ENCODE measurements at places on chromosomes 12 and 14.
A peak's percentile ranks its signal among the peaks of the same experiment; 100 is the strongest.

DNA sequence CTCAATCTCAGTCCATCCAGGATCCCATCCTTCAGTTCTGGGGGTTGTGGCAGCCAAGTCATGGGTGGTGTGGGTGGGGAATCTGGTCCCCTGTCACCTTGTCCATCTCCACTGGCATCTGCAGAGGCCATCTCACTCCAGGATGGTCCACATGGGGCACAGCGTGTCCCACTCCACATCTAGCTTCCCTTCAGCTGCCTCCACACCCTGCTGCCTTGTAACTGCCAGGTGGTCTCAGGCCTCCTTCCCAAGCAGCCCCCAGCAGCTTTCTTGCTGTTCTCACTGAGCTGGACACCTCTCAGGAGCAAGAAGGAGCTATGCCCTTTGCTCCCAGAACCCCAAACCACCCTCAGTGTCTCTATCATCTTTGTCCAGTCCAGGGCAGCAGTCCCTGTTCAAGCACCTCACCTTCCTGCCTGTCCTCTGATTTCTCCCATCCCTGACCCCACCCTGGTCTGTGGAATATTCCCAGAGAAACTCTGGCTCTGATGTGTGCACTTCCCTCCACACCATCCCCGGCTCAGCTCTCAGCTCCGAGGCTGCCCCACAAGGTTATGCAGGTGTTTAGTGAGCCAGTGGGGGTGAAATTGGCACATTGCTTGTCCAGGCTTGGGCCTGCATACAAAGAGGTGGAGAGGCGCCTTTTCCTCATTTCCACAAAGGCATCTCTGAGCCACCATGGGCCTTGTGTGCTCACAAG is 13.7 kb upstream of the DYNC1H1 start:
- no peak for DNase-seq

DNA sequence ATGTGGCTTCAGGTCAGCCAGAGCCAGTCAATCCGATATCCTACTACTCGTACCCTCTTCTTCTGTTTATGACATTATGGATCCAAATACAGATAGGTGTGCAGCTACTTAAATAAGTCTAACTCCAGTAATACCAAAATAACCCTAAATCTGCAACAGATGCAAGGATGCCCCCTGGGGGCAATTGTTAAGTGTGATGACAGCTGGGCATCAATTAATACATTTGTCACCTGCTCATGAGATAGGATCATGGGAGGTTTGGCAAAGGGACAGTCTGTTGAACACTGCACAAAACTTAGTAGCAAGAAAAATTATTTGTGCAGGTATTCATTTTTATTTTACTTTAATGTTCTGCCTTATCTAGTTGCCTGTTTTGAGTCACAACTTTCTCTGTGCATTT is 83.2 kb downstream of the SLC38A6 start:
- no peak for DNase-seq

DNA sequence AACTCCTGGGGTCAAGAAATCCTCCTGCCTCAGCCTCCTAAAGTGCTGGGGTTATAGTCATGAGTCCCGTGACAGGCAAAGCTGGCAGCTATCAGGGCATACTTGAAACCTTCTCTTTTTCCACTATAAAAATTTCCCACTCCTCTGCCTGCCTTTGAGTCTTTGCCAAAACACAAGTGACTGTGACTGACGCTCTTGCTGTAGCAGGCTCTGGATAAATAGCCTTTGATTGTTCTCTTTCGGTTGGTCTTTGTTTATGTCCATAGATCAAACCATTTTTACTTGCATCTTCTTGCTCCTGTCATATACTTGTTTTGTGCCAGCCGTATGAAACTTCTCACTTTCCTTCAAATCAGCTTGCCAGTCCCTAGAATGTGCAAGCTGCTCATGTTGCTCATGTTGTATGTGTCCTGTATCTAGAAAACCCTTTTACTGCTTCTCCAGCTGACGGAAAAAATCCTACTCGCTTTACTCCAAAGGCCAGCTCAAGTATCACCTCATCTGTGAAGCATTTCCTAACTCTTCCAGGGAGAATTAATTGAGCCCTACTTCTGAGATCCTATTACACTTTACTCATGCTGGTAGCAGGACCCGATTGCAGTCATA is 73.1 kb downstream of the RESF1 start:
- DNase-seq: no peak

- DNase-seq: no peak
Measured at GRCh38 chr14:65745396-65746190, 333.1 kb downstream of the FUT8 start.

DNA sequence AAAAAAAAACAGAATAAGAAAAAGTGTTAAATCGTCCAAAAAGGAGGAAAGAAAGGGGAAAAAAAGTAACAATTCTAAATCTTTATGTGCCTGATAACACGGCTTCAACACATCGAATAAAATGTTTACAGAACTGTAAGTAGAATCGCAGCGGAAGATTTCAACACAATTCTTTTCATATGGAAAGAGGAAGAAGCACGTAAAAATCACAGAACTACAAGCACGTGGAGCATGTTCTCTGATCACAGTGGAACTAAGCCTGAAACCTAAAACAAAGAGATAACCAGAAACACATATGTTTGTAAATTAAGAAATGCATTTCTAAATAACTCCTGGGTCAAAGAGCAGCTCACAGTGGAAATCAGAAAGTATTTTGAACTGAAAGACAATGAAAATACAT is 8.7 kb downstream of the CLEC7A start:
- no peak for DNase-seq

GRCh38 chr14:77046721-77047120 is 18.2 kb upstream of the IRF2BPL start:
- no peak for DNase-seq

GRCh38 chr14:73325630-73326299 is 88.5 kb downstream of the PAPLN start:
- DNase-seq: no peak

DNA sequence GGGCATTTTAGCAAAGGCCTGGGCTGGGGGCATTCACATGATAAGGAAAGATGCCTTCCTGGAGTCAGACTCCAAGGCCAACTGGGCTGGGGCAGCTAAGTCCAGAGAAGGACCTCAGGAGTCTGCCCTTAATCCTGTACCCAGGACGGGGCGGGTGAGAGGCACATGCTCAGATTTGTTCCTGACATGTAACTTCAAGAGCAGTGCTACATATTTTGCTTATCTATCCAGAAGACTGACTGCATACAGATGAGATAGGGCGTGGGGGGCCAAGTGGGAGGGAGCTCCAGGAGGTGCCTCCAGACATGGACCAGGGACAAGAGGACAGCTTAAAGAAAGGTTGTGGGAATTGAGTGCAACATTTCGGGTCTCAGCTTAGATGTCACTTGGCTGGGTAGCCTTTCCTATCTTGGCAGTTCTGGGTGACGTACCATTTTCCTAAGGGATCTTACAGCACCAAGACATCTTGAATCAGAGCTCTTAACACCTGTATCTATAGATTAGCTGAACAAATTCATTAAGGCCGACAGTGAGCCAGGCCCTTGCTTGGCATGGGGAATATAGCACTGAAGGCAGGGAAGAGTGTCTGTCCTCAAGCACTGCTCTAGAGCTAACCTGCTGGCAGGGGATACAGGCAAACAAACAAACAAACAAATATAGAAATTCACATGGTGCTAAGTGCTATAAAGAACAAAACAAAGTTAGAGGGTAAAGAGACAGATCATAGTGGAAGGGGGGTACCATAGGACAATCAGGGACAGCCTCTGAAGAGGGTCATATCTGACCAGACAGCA is 61.2 kb downstream of the PTPN21 start:
- no peak for DNase-seq

GRCh38 chr14:91755570-91756295 is 23.8 kb upstream of the CATSPERB start:
- no peak for DNase-seq

- DNase-seq: no peak
Measured at GRCh38 chr14:106378191-106378590, 851.8 kb downstream of the TMEM121 start.

GRCh38 chr12:8662593-8662992 is at the start of gene MFAP5:
MFAP5 (minus strand) TSS chr12:8662826; CDS start chr12:8662104, 722 bp downstream.
- DNase-seq: no peak

DNA sequence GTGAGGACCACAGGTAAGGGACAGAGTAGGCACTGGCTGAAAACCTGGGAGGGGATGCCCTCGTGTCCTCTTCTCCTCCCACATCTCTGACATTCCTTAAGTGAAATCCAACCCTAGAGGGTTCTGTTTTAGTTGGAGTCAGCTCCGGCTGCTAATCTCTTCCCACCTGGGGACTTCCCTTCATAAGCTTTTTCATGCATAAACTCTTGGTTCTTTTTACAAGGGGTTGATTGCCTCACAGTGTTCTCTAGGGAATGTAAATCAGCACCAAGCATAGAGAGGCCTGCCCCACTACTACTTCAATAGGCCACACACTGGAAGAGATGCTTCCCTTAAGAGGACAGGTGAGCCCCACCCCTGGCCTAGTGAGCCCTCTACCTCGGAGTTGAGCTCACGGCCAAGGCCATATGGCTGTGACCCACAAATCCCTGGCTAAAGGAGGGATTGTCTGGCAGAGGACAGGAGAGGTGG is 3.2 kb upstream of the SYNDIG1L start:
- DNase-seq: no peak

GRCh38 chr12:93573552-93574223 is 1.2 kb downstream of the SOCS2 start:
- no peak for DNase-seq

DNA sequence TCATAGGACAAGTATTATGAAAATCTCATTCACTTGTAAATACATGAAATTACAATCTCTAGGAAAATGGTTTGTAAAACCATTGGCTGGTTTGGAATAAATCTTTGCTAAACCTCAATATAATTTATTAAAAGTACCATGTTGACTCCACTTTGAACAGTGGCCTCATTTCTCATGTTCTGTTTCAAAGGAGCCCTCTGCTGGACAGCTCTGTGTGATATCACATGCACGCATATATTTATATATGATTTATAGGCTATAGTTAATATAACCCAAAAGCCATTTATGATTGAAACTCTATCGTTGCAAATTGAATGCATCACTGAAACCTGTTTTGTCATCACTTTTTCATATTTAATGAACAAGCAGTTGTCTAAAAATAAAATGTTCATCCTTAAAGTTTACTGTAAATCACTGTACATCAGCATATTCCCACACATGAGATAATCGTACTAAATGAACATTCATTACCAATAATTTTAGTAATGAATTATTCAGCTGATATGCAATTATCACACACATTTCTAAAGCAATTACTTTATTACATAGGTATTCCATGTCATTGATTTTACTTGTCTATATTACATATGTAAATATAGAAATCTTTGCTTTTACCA is 493.8 kb downstream of the NPAS3 start:
- DNase-seq: no peak

- DNase-seq: no peak
Measured at GRCh38 chr14:104187931-104188726, 49.7 kb downstream of the KIF26A start.

DNA sequence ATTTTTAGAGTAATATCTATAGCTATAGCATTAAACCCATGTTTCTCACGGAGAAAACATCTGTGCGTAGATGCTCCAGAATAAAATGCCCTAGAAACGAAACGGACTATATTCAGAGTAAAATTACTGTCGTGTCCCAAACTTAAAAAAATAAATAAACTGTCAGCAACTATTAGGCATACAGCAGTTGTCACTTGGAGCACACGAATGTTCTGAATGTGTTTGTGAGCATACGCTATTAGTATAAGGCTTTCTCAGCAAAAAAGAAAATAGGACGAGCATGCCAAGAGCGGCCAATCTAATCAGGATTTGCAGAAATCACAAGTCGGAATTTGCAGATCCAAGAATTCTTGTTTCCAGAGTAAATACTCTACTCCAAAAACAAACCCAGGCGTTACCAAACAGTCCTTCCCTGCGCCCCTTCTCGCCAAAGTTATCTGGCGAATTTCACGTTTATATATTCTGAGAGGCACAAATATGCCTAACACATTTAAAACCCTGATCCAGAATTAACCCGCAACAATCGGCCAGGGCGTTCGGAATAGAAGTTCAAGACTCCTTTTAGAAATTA is 836 bp downstream of the PTPN21 start:
- no peak for DNase-seq

- DNase-seq: no peak
Measured at GRCh38 chr12:116563262-116563661, 4.1 kb downstream of the MAP1LC3B2 start.

DNA sequence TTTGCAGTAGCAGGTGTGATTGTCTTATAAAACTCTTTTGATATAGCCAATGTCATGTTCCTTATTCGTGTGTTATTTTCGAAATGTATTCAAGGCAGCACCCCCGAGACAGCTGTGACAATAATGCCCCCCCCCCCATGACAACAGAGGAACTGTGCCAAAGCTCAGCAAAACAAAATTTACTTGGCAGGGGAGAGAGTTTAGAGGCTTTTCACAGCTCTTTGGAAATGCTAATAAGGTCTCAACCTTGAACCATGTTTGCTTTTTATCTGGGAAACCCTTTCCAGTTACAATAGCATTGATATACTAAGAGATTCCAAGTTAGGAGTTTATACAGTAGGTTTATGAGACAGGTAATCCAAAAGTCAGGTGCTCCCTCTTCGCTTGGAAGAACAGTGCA is 56.4 kb upstream of the USP44 start:
- DNase-seq: no peak

DNA sequence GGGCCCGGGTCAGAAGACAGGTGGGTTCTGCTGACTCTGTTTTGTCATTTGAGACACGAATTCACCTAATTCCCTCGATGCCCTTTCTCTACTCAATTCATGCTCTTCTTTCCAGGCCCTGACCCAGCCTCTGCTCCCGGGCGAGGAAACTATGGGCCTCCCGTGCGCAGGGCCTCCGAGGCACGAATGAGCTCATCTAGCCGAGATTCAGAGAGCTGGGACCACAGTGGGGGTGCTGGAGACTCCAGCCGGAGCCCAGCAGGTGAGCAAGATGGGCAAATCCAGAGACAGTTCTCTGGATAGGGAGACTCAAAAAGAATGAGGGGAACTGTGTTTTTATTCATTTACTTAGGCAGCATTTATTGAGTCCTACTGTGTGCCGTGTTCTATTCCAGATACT is 37.0 kb upstream of the OAS1 start:
- no peak for DNase-seq

DNA sequence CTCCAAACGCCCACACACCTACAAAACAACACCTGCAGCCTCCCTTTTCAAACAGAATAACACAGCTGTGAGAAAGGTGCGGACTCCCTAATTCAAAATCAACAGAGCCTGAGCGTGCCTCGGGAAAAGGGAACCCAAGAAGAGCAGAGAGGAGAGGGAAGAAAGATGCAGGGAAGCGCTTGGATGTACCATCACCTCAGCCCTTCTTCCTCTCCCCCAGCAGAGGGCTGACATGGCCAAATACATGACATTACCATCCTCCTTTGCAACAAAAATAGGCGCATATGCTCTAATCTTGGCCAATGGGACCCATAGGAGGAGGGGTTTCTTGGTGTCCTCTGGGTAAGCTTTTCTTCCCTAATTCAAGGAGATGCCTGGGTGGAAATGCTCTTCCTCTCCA is 78.0 kb downstream of the CPSF2 start:
- no peak for DNase-seq

GRCh38 chr12:110289044-110289710 is 8.1 kb downstream of the ATP2A2 start:
- DNase-seq: no peak

DNA sequence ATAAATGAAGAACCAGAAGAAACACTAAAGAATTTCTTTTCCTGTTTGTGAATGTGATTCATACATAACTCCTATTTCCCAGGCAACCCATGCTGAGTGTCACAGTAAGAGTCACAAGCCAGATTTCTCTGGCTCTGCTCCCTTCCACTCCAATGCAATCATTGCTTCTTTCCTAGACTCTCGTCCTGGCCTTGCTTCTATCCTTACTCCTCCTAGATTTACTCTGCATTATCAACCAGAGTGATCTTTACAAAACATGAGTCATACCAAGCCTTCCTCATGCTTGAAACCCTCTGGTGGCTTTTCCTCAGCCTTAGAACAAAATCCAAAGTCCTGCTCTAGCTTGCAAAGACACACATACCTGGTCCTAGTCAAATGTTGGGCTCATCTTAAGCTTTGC is 13.3 kb downstream of the IL22 start:
- DNase-seq: peak; percentile 58

Measured in Caki2 (cell line).